ENCODE measurements at places on chromosomes 12 and 14.

GRCh38 chr14:95319312-95320077 lies at the start of gene CLMN:
TSS of gene CLMN (minus strand) at chr14:95319908. CDS start at chr14:95319792, 116 bp downstream.
- peak; percentile 5 for DNase-seq

DNA sequence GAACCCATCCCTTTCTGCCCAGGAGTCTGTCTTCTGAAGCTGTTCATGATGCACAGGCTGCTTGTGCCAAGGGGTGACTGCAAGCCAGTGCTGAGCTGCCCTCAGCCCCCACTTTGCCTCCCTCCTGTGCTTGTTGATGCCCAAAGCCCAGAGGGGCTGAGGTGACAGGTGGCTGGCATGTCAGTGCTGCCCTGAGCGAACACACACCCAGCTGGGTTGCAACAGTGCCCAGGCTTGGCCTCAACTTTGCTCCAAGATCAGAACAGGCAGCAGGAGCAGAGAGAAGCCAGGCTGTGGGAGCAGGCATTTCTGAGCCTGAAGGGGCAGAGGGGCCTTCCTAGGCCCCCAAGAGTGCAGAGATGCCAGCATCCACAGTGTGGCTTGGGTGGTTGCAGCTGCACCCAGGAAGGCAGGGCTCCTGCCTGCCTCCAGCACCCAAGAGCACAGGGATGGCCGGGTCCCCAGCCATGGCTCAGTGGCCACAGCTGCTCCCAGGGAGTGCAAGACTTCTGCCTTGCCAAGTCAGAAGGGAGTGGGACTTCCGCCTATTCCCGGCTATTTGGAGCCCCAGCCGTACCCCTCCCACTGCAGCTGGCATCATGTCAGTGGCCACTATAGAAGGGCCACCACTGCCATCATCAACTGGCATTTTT lies 83.1 kb downstream of the SLC16A7 start:
- DNase-seq: no peak

GRCh38 chr12:5518584-5519365 lies 86.9 kb downstream of the NTF3 start:
- no peak for DNase-seq

DNA sequence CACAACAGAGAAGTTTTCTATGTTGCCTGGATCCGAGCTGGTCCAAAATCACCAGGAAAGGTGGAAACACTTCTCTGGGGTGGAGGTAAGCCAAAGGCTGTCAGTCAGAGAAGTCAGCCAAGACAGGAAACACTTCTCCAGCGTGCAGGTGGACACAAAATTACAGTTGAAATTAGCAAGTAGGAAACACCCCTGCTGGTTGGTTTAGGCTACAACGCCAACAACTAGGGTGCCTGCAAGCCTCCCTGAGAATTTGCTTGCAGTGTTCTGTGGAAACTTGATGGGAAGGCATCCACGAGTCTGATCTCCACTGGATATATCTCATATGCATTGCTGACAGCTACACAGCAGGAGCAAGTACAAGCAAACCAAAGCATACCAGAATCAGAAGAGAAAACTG lies 600.5 kb downstream of the RERGL start:
- DNase-seq: no peak

DNA sequence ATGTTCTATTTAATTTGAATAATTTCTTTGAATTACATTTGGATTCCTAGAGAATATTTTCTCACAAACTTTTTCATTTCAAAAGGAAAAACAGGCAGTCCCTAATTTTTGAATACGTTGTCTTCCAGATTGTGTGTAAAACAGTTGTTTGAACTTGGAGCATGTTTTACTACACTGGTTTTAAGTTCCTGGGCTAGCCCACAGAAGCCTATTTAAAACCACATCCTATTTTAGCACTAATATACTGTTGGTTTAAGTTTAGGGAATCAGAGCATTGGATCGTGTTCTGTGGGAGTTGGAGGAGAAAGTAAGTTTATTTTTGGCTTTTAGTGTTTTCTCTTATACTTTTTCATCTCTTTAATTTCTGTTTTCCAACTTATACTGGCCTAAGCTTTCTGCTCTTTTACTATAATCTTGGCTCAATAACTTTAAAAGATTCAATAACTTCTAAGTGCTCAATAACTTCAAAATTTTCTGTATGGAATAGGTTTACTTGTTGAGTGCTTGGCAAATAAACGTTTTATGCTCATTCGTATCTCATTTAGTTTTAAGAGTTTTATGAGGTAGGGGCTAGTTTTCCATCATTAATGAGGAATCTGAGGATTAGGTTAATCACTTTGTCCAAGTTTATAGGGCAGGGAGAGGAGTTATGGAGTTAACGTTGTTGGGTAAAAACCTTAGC lies 14.9 kb downstream of the LEMD3 start:
- DNase-seq: no peak

GRCh38 chr12:97921979-97922722 lies 459.5 kb downstream of the RMST start:
- DNase-seq: no peak

DNA sequence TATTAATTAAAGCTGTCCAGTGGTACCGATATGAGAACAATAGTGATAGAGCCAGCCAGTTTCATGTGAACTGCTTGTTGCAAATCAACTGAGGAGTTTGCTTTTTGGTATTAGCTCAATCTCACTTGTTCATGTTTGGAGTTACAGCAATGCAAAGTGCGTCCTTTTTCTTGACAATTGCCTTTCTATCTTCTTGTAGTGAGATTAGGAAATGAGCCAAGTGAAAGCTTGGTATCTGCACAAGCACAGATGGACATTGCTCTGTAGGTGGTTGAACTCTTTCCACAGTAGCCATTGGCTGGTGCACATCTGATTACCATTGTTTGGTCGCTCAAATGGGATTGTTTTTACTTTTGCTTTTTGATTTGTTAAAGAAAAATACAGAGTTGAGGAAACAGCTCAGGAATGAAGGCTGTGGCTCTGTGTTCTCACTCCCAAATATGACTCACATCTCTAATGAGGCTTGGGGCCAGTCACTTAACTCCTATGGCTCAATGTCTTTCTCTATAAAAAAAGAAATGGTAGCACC lies 241.4 kb downstream of the BMP4 start:
- DNase-seq: no peak

- DNase-seq: peak; percentile 40
Measured at GRCh38 chr12:120496413-120497340, 764 bp downstream of the DYNLL1 start.

- DNase-seq: no peak
Measured at GRCh38 chr12:64894827-64895475, 70.5 kb downstream of the TBC1D30 start.

DNA sequence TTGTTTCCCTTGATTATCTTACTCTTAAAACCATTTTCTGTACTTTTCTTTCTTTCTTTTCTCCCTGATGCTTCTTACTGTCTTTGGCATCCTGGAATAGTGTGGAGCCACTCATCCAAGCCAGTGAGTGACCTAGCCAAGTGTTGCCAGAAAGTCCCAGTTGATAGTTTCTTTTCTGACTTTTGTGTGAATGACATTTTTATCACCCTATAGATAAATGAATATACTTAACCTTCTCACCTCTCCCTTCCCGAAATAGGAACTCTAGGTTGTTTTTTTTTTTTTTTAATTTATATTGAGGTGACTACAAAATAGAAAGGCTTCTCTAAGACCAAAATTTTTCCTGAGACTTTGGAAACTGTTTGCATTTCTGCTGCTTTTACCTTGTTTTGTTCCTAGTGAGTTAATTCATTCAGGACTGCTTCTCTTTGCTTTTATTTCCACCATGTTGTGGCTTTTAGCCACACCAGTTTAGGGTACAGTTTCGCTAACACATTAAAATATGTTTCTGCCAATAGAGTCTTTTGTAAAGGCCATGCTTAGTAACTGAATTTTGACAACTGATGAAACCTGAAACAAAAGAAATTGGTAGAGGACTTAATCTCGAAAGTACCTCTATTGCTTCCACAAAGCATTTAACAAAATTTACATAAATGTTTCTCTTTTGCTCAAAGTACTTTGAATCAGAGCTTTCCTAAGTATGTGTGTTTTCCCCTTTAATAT lies 194.6 kb downstream of the ERC1 start:
- DNase-seq: no peak

- no peak for DNase-seq
Measured at GRCh38 chr14:74141703-74142102, 56.9 kb downstream of the LIN52 start.

DNA sequence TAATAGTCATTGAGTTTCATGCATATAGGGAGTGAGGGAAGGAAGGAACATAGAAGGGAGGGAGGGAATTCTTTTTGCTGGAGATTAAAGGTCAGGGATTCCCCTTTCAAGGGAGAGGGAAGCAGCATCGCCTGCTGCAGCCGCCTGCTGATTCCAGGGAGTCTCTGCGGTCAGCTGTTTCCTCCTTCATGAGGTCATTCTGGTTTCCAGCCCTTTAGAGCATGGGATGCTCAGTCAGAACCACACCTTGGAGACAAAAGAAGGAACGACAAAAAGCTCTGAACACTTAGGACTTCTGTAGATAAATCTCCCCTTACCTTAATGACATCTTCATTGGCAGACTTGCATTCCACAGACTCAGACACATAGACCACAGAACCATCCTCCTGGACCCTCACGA lies 923.0 kb upstream of the TMEM132C start:
- no peak for DNase-seq

DNA sequence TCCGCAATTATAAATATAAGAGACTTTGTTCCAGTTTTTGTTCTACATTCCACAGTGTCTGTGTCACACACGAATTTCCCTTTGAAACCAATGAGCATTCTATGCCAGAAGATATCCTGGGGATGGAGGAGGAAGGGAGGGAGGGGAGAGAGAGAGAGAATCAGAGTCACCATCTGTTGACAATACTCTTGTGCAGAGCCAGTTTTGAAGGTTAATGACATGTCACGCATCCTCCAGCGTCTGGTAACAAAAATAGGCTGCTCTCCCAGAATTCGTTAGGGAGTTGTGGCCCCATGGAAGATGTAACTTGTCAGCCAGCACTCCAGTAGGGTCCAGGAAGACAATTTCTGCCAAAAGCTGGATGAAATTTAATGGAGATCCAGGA lies 213.5 kb upstream of the KRR1 start:
- no peak for DNase-seq

GRCh38 chr12:49357103-49357678 lies 10.1 kb upstream of the SPATS2 start:
- no peak for DNase-seq

GRCh38 chr12:80217011-80217535 lies 117.7 kb downstream of the OTOGL start:
- DNase-seq: no peak

GRCh38 chr12:130752692-130753230 lies 36.7 kb upstream of the RIMBP2 start:
- no peak for DNase-seq

DNA sequence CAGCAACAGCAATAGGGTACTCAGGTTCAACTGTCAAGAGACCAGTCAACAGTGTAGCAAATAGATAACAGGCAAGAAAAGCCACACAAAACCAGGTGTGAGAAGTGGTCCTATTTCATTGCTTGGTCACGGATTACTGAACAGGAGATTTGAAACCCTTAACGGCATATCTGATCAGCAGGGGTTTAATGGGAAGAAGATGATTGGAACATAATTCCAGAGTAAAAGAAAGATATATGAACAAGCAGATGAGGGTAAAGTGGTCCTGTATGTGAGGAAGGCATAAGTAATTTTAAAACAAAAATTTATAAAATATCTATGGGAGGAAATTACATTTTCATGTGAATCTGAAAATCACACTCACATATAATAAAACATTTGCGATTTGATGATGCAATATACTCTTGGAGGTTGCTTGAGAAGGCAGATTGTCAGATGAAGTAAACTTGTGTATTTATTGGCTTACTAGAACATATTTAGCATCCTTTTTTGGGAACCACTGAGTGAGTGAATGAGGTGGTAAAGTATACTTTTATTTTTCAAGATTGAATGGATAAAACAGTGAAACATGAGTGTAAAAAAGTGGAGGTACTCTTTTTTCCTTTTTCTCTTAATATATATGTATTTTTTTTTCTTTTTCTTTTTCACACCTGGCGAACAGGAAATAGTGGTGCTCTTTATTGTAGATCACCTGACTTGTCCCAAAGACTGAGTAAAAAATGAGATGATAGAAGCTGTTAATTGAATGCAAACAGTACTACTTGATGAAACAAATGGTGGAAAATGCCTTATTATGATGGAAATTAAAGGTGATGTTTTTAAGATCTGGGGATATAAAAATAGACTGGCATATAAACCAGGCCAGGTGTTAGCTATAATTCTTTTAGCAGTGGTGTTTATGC lies 21.6 kb upstream of the SDR39U1 start:
- no peak for DNase-seq

GRCh38 chr14:68978172-68978911 lies 760 bp downstream of the ACTN1 start:
- peak; percentile 31 for DNase-seq

GRCh38 chr12:125194163-125194773 lies 129.0 kb downstream of the AACS start:
- DNase-seq: no peak

- no peak for DNase-seq
Measured at GRCh38 chr12:659090-659683, 4.1 kb downstream of the NINJ2 start.

GRCh38 chr12:67637718-67638117 lies 10.8 kb upstream of the DYRK2 start:
- no peak for DNase-seq
